ENCODE measurements at places on chromosomes 5 and 9. TPM values are rescaled to one million over a fixed set of nuclear protein-coding genes. Genes with fewer than 3 reads are reported as not detected.

OSTF1 gene
- 8.4 TPM for total RNA-seq

NPR3 gene
- 0.71 TPM for total RNA-seq

CDHR2 gene
- 0.85 TPM for total RNA-seq

SARDH gene
- 2.1 TPM for total RNA-seq

LHX3 gene
- 4.4 TPM for total RNA-seq

PCDHA1 gene
- total RNA-seq, result 0.87 TPM

RHOBTB3 gene
- 66.2 TPM for total RNA-seq

PLK2 gene
- total RNA-seq, result 57.0 TPM

WNT8A gene
- not detected for total RNA-seq

All from motor neuron (in vitro differentiated cells).